ENCODE measurements at places on chromosomes 16 and 17.

GRCh38 chr17:80260791-80261158 lies at the start of gene RNF213:
Gene RNF213 (plus strand): TSS chr17:80260852. CDS start chr17:80263682, 2,830 bp downstream.
- DNase-seq = peak; percentile 50

- DNase-seq = no peak
Observed at GRCh38 chr16:24925163-24925562, 79.4 kb downstream of the SLC5A11 start.

- DNase-seq = no peak
Observed at GRCh38 chr17:58564971-58565370, 50.5 kb upstream of the MTMR4 start.

DNA sequence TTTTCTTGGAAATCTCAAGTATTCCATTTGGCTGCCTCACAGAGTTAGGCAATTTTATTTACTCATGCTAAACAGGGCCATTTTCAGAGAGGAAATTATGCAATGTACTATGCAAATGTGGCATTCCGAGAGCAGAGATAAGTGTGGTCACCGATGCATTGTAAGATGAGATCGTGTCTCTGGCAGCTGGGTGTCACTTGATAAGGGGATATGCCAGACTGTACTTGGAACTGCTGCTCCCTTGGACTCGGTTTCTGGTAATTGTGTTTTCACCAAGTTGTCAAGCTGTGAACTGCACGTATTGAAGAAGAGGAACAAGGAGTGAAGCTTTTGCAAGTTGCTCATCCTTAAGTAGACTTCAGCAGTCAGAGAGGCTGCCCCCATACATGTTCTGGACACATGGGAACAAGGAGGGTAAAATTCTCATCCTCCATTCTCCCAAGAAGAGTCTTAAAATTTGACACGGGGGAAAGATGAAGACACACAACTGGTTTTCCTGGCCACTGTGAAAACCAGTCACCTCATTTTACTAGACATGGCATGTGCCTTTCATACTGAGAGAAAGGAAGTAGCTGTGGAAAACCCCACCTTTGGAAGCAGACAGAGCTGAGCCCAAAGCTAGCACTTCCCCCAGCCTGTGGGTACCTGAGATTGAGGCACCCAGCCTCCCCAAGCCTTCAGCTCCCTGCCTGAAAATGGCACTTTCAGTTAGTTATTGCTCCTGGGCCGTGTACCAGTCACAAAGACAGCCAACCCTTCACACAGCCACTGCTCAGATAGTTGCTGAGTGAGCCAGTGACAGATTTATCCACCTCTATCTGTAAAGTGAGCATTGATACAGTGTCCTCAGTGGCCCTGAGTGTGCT lies 150.7 kb downstream of the SOCS1 start:
- DNase-seq = peak; percentile 85

DNA sequence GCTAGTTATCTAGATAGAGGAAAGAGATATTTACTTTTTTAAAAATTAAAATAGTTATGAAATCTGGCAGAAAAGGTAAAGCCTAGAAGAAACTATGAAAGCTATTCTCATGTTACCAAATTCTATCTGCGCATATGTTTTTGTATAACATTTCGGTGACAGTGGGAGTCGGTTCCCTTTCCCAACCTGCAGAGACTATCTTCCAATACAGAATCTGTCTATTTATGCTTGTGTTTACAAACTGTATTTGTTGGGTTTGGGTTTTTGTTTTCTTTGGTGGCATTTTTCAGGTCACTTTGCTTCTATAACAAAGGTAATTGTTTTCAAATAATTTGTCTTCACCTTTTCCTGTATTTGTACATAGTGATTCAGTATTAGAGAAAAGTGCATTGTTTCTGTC lies 69.8 kb downstream of the YPEL2 start:
- DNase-seq = no peak

DNA sequence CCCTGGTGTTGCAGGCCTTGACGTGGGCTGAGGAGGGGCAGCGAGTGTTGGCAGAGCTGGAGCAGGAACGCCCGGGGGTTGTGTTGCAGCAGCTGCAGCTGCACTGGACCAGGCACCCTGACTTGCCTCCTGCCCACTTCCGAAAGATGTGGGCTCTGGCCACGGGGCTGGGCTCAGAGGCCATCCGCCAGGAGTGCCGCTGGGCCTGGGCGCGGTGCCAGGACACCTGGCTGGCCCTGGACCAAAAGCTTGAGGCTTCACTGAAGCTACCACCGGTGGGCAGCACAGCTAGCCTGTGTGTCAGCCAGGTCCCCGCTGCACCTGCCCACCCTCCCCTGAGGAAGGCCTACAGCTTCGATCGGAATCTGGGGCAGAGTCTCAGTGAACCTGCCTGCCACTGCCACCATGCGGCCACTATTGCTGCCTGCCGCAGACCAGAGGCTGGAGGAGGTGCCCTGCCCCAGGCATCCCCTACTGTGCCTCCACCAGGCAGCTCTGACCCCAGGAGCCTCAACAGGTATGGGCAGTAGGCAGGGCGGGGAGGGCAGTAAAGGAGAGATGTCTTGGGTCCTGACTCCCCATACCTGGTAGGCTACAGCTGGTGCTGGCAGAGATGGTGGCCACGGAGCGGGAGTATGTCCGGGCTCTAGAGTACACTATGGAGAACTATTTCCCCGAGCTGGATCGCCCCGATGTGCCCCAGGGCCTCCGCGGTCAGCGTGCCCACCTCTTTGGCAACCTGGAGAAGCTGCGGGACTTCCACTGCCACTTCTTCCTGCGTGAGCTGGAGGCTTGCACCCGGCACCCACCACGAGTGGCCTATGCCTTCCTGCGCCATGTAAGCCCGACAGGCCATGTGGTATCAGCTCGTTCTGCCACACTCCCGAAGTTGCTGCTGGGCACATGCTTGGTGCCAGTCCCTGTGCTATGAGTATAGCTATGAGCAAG lies 5.6 kb downstream of the PLEKHG4 start:
- DNase-seq = no peak

DNA sequence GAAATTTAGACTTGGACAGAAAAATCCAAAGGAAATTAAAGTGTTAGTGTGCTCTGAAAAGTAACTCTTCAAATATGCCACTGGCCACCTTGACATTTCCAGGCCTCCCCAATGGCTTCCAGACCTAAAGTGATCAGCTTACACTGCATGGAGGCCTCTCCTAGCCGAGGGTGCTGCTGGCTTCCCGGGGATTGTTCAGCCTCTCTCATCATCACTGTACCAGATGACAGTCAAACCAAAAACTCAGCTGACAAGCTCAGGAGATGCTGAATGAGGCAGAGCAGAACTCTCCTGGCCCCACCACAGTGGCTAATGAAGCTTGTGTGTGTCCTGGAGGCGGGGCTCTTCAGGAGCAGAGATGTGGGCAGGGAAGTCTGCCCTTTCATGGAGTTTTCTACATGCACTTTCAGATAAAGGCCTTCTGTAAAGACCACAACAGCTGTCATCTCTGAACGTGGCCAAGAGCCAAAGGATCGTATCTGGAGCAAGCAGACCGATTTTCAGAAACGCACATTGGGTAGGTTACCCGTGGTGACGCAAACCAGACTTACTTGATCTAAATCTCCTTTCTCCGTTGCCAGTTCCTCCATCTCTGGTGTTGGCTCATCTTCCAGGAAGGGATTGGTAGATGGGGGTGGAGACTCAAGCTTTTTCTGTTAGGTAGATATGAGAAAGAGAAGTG lies 113.3 kb downstream of the VPS53 start:
- no peak for DNase-seq

GRCh38 chr16:31286421-31287032 lies 26.8 kb downstream of the ITGAM start:
- DNase-seq = no peak

- DNase-seq = no peak
Observed at GRCh38 chr17:78729641-78730040, 52.4 kb downstream of the CYTH1 start.

All from activated CD4-positive, alpha-beta T cell treated with anti-CD3 and anti-CD28 coated beads, Interleukin-2, Interleukin-4, amounts not matched to agents 100 ng/mL and 50 ng/mL, durations not matched to agents 16 hours and 8 hours (primary cell).